NCI-H748 treated with DMSO at 0.1 percent for 48 hours (cell line): ENCODE measurements at places on chromosomes 2 and 18.

- no peak for DNase-seq
These were observed 182.4 kb downstream of the SUCLG1 start for GRCh38 chr2:84276590-84277255.

GRCh38 chr18:79608535-79608934, 71.1 kb upstream of the CTDP1 start:
- DNase-seq, result no peak

DNA sequence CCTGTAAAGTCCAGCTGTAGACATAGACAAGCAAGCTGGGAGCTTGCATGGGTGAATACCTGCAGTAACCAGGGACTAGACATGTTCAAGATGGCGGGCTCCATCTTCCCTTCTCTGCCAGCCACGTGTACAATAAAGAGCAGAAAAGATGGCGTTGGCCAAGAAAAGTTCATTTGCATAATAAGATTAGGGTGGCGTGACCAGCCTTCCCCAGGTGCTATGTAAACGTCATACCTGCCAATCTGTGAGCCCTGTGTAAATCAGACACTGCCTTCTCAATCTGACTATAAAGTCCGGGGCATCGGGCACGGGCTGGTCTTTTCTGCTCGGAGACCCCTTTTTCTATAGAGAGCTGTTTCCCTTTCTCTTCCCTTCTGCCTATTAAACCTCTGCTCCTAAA, 101.6 kb upstream of the XPO1 start:
- no peak for DNase-seq

DNA sequence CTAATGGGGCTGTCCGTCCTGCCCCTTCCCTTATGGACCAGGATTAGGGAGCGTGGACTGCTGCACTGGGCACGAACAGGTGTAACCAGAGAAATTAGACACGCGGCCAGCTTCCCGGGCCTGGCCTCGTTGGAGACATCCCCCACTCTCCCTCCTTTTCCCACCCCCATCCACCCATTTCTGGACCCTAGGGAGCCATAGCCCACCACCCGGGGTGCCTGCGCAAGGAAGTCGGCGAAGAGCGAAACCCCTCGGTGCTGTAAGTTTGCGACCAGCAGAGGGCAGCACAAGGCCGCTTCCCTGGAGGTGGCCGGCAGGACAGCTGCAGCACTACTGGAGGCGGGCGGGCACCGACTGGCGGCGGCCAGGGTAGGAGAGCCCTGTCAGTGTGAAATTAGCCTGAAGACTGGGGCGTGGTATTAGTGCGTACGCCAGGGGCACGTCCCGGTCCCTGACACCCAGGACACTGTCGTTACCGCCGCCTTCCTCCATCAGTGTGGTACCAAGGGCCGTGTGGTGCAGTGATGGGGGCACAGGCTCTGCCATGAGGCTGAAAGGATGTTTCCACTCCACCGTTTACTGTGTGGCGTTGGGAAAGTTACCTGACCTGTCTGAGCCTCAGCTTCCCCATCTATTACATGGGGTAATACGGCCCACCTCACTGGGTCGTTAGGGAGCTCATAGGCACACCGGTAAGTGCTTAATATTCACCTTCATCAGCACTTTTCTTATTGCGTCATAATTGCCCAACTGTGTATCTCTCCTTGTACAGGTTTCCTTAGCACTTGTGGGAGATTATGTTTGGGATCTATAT, 36.0 kb upstream of the CD207 start:
- peak; percentile 42 for DNase-seq

- DNase-seq, result no peak
These were observed 48.1 kb downstream of the TPGS2 start for GRCh38 chr18:36780748-36781147.

DNA sequence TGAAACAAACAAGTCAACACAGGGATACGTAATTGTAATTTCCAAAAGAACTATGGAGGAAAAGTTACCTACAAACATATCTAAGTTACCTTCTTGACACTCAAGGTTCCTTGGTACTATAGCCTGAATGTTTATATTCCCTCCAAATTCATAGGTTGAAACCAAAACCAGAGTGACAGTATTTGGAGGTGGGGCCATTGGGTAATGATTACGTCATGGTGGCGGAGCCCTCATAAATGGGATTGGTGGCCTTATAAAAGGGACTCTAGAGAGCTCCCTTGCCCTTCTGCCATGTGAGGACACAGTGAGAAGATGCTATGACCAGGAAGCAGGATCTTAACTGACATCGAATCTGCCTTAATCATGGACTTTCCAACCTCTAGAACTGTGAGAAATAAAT, 87.3 kb downstream of the PMAIP1 start:
- no peak for DNase-seq

- DNase-seq, result peak; percentile 38
These were observed 13.7 kb downstream of the HS6ST1 start for GRCh38 chr2:128304715-128305554.

DNA sequence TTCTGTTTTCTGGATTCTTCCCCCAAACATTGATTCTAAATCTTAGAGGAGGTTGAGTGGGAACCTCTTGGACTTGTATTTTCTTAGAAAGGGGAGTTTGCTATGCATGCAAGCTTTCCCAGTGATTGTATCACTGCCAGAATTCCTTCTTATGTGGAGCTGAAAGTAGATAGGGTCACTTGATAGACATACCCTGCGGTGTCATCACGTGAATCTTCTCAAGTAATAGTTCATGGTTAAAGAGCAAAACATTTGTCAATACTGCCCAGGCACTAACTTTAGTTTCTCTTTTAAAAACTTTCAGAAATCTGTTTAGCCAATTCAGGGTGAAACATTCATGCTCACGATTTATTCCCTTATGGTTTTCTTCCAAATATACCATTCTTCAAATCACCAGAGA, 6.4 kb downstream of the PMAIP1 start:
- no peak for DNase-seq

DNA sequence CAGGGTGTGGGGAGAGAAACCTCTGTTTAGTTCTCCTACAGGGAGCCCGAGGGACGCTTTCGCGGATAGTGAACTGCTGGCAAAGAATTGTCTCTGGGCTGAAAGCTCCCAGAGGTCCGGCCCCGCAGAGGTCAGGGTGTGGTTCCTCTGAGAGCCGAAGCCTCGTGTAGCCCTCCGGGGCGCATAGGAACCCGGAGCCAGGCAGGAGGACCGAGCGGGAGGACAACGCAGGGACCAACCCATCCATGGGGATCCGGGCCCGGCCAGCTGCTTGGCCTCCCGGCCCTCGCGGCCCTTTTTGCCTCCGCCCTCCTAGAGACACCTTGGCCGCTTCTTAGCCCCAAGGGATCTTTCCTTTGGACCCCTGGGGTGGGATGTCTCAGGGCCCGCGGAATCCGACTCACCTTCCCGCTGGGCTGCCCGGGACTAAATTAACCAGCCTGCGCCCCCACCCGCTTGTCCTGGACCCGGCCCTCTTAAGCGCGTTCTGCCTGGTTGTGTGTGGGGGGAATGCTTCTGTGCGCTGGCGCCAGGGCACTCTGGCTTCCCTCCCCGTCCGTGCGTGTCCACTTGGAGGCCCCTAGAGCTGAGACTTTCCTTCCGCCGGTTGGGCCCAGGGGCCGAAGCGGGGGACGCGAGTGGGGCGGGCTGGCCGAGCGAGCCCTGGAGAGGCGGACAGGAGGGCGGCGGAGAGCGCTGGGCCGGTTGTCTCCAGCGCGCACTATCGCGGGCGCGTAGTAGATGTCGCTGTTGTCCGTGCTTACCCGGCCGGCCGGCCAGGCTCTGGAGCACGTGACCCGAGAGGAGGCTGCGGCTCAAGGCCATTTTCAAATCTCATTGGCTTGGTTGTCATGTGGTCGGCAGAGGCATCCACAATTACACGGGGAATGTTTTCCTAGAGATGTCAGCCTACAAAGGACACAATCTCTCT, at the start of gene HOXD10:
Gene HOXD10 (plus strand): TSS at position 896 of the 931 bp plus-strand sequence. CDS start 56 bp downstream, outside the sequence.
- DNase-seq, result no peak

GRCh38 chr2:217880287-217880889, 122.4 kb downstream of the TNS1 start:
- DNase-seq, result no peak

GRCh38 chr2:64008434-64009009, 10.7 kb downstream of the VPS54 start:
- no peak for DNase-seq
